ENCODE measurements at places on chromosomes 12 and 14.

DNA sequence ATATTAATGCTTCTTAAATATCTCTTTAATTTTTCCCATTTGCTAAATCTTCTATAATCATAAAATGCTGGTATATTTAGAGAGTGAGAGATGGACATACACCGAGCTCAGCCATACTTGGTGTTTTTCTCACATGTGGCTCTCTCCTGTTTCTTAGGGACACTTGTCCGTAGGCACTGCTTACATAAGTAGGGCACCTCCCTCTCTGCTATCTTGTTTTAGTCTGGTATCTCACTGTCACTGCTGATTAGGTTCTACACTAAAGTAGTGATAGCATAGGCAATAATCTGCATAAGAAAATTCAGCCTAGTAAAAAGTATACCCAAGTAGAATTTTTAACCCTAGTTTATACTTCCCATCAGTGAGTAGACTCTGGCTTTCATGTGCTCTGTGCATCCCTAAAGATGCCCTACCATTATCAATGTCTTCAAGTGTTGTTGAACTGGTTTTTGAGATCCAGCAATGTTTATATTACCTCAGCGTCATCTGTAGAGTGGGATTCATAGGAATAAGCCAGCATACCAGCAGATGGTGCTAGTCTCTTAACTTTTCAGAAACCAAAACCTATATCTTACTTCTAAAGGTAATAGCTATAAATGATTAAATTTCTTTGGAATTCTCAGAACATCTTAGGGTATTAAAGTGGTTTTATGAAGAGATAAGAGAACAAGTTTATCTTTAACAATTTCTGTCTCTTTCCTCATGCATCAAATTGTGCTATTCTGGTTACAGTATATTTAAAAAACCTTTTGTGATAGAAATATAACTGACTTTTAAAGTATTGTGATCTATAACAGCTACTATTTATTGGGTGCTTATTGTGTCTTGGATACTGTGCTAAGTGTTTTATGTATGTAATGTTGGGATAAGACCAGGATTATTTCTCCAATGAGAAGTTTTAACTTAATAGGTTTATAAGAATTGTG lies 32.9 kb downstream of the ARID2 start:
- no peak for DNase-seq

GRCh38 chr12:115190010-115190770 lies 506.2 kb upstream of the TBX3 start:
- no peak for DNase-seq

- DNase-seq = no peak
Observed at GRCh38 chr14:54606631-54607133, 39.8 kb downstream of the SAMD4A start.

DNA sequence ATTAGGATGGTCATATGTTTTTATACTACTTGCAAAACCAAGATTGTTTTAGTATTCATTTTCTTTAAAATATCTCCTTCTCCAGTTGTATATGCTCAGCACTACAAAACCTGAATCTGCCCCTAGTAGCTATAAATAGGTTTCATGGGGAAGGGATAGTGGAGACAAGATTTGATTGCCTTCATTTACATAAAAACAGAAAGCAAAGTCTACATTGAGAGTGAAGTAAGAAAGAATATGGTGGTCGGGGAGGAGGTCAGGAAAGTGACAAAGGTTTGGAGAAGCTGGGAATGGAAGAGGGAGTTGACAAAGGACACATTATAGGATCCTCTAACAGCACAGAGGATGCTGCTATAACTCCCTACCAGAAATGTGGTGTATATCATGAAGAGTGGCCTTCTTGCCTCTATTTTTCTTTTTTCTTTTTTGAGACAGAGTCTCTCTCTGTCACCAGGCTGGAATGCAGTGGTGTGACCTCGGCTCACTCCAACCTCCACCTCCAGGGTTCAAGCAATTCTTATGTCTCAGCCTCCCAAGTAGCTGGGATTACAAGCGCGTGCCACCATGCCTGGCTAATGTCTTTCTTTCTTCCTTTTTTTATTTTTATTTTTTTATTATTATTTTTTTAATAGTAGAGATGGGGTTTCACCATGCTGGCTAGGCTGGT lies 6.6 kb upstream of the LRP6 start:
- no peak for DNase-seq

DNA sequence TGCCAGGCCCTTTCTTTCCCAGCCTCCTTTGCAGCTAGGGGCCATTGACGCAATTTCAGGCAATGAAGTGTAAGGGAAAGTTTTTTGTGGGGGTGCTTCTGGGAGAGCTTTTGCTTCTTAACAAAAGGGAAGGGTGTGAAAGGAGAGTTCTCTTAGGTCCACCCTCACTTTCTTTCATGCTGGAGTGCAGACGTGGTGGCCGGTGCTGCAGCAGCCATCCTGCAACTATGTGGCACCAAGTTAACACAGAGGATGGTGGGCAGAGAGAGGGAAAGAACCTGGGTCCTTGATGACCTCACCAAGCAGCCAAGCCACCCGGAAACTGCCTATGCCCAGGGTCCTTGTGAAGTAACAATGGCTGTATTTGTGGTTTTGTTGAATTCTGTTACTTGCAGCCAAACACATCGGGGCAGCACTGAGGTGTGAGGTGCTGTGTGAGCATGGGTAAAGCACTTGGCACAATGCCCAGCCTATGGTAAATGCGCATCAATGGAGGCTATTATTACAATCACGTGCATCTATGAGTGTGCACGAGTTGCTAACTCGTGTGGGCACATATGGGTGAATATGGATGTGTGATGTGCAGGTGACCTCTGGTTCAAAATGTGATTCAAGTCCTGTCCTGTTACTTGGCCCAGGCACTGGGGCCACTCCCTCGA lies 122.6 kb downstream of the CALM1 start:
- DNase-seq = no peak

- no peak for DNase-seq
Observed at GRCh38 chr14:51859131-51859530, 1.3 kb upstream of the GNG2 start.

DNA sequence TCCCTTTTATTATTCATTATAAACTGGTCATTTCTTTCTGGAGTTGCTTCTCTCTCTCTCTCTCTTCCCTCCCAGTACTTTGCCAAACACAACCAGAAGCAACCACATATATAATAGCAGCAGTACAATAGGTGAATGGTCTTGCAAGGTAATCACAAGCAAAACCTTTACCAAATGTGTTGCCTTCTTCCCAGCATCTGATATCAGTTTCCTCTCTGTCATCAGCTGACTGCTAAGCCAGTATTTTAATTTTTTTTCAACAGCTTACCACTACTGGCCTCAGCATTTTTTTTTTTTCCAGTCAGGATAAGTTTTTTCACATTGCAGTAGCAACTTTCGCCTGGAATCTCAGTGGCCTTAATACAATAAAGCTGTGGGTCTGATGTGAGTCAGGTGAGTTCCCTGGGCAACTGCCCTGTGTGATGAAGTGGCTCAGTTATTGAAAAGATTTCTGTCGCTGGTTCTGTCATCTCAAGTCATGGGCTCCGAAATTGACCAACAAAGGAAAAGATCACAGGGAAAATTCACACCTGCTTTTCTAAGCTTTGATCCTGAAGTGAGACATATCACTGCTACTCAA lies 282.5 kb upstream of the AMIGO2 start:
- DNase-seq = no peak

Data from stimulated activated naive CD4-positive, alpha-beta T cell treated with Interleukin-2 at 50 U/mL for 16 hours (primary cell).